RPMI7951 (cell line): ENCODE measurements at places on chromosomes 2 and 18. TPM values are rescaled to one million over a fixed set of nuclear protein-coding genes. Genes with fewer than 3 reads are reported as not detected.
A peak's percentile ranks its signal among the peaks of the same experiment; 100 is the strongest.

DNA sequence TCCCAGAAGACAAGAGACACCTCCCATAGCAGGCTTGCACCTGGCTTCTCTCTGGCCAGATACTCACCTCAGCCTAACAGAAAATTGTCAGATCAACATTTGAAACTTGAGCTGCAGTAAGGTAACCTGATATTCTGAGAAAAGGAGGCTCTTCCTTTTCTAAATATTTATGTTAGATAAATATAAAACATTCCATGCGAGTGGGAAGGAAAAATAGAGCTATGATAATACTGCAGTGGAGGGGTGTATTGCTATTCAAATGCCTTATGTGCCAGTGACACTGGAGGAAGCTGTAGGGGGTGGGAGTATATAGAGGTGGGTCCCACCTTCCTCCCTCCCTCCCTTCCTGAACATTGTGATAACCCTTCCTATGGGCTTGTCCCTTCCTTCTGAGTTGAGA, 515.5 kb upstream of the CHAC2 start:
- no peak for DNase-seq

Gene PLEKHH2
- total RNA-seq: 0.59 and 0.72 TPM in 2 replicates

DNA sequence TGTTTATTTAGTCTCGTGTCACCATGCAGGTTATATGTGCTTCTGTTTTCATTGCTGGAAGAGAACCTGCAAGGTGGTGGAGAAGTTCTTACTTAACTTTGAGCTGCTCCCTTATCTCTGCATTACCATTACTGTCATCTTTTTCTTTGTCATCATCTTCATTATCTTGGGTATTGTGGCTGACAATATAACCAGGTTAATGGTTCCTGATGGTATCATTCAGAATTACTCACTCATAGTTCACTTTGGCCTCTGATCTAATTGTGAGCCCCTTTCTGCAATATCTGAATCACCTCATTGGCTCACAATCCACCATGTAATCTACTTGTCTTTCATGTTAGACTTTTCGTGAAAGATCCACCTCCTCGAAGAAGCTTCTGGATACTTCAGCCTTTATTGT, 5.0 kb downstream of the CD28 start:
- no peak for DNase-seq

DNA sequence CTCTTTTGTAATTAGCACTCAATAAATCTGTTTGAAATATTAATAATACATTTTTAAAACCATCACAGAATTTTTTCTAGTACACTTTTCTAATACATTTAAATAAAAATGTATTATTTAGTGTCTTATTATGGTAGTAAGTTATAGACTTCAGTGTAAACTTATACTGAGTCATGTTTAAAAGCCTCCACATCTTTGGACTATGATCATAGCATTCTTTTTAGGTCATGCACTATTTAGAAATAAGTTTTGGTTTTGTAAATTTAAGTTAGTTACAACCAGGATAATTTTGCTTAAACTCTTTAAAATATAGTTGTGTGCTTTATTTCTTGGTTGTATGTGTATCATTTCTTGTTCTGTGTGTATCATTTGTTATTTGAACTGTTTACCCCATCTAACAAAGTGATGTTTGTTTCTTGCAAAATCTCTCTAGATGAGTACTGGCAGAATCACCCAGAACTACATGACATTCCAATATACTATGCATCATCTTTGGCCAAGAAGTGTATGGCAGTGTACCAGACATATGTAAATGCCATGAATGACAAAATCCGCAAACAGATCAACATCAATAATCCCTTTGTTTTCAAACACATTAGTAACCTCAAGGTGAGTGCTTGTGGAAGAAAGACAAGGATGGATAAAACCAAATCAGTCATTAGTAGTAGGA, 16.7 kb downstream of the CPSF3 start:
- no peak for DNase-seq

DNA sequence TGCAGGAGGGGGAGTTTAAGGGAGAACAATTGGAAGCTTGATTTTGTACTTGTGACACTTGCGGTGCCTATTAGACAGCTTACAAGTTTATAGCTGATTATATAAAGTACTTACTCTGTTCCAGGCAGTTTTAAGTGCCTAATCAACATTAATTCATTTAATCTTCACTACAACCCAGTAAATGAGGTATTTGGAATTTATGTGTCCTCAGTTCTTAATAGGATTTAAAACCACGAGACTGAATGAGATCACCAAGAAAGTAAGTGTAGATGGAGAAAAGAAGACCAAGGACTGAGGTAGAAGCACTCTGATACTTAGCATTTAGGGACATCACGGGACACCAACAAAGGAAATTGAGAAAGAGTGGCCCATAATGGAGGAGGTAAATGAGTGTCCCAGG, 49.8 kb downstream of the ZC3H15 start:
- DNase-seq: no peak

DNA sequence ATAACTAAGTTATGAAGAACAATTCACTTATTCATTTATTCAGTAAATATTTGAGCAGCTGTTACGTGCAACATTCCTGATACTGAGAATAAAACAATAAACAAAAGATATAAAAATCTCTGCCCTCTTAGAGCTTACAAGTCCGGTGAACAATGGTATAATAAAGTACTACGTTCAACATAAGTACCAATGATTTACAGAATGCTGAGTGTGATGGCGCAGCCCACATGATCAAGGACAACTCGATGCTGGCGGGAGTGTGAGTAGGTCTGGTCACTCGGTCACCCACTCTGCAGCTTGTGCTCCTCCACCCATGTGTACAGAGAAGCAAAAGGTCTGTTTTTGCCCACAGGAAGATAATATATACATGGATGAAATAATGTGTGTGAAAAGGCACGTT, 254.3 kb downstream of the BCL11A start:
- DNase-seq: no peak

GRCh38 chr2:120845277-120845676, 109.6 kb downstream of the GLI2 start:
- DNase-seq: no peak

- no peak for DNase-seq
Measured at GRCh38 chr2:167933097-167933814, 314.1 kb downstream of the STK39 start.

GRCh38 chr18:75344161-75344560, 83.3 kb downstream of the SMIM21 start:
- no peak for DNase-seq

Gene ADAM23
- not detected in 2 replicates for total RNA-seq

GRCh38 chr2:157355618-157356017, 30.0 kb upstream of the ERMN start:
- DNase-seq: peak; percentile 32

Gene SPP2
- not detected in 2 replicates for total RNA-seq

DNA sequence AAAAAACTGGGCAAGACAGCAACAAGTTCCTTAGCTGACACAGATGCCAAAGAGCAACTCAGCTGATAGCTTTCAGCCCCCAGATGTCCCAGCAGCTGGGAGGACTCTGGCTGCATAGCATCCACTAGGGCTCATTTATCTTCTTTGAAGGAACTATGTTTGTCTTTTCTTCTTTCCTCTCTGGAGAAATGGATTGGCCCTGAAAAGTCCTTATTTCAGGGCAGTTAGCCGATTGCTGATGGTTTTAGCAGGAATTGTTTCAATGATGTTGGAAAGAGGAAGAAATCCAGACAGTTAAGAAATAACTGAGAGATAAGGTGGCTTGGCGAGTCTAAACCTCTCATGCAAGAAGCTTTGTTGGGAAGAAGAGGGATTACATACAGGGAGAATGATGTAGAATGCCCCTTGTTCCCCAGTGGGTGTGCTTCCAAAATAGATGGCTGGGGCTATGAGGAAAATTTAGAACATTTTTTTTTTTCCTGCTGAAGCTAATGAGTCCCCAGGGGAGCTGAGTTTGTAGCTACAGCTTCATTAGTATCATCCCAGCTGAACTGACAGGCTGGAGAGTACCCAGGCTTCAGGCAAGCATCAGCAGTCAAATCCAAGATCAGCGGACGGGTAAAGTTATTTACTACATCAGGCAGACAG, 33.6 kb upstream of the SERPINE2 start:
- DNase-seq: no peak

DNA sequence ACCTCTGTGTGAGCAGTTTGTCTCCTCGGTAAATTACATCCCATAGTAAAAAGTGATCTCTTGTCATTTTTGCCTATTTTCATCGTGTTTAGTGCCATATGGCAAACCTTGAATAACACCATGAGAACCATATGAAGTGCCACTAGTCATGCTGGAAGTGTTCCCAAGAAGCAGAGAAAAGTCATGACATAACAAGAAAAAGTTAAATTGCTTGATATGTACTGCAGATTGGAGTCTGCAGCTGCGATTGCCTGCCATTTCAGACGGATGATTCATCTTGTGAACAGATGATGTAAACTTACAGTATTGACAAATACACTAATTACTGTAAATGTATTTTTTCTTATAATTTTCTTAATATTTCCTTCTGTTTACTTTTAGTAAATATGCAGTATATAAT, 846.7 kb downstream of the BCL11A start:
- no peak for DNase-seq

Gene TDRD15
- not detected in 2 replicates for total RNA-seq

DNA sequence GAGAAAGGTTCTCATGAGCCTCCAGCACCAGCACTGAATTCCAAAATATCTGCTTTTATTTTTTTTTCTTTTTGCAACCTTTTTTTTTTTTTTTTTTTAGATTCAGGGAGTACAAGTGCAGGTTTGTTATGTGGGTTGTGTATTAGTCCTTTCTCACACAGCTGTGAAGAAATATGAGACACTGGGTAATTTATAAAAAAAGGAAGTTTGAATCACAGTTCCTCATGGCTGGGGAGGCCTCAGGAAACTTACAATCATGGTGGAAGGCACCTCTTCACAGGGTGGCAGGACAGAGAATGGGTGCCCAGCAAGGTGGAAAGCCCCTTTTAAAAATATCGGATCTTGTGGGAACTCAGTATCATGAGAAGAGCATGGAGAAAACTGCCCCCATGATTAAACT, 7.9 kb upstream of the TMX3 start:
- no peak for DNase-seq

Gene MROH2A
- total RNA-seq: 0.10 TPM in 1 of 2 replicates, not detected in the other

Gene PIK3C3
- total RNA-seq: 42.3 and 43.0 TPM in 2 replicates

Gene MC5R
- 0.49 TPM in 1 of 2 replicates, not detected in the other for total RNA-seq

DNA sequence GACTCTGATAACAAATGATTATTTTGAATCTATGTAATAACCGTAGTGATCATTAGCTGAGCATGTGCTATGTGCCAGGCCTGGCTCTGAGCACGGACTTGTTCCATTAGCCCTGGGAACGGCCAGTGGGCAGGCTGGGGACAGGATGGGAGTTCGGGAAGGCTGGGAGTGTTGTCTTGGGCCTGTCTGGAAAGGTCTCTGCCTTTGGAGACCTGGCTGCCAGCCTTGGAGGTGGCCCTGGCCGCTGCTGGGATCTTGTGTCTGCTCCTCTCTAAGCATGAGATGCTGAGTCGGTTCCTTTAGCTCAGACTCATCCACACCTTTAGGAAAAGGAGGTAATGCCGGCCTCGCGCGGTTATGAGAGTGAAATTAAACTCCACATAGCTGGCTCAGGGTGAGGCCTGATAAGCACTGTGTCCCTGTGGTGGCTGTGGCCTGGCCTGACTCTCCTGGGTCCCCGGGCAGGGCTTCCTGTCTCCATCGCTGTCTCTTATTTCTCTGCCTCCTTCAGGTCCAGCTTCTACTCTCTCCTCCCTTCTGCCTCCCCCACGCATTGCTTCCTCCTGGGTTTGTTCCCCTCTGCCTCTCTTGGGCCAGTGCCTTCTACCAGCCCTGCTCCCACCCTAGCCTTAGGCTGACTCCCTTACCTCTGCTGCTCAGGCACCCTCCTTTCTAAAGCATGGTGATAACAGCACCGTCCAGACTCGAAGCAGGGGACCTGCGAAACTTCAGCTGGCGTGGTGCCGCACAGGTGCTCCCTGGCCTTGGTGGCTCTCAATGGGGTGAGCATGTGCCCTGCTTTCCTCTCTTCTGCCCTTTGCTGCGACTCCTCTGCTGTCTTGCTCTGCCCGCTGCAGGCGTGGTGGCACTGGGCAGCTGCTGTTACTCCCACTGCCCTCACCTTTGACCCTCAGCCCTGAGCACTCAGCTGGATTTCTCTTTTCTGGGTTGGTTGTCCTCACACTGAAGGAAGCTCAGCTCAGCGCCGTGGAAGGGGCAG, 41.8 kb downstream of the NCK2 start:
- DNase-seq: no peak

DNA sequence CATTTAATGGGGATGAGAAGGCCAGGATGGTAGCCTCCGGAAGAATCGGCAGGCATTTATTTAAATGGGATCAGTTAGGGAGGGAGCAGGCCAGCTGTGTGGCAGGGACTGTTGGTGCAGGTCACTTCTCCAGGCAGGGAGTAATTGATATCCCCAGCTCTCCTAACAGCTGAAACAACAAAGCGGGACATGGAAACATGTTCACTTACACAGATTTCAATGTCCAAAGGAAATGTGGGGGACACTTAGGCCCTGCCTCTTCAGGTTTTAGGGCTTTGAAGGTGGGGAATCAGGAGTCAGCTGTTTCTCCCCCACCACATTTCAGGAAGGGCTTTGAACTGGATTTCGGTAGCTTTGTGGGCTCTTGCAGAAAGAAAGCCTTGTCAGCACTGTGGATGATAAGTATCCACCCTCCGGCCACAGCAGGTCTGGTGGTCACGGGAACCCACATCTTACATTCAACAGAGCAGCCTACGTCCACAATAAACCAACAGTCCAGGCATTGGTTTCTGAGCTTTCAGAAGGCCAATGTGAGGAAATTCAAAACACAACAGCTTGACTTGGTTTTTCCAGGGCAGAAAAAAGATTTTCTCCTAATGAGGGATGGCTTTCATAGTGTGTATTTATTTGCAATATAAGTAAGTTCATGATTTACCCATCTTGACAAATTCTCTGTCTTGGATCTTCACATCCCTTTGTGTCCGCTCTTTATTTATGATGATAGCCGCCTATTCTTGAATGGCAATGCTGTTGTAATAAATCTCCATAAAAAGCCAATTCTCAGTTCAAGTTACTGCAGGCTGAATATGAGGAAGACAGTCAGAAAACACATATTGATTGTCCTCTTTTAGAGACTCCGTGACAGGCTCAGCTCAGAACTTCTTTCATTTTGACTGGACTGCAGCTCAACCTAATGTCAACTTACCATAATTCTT, 96.6 kb upstream of the NRP2 start:
- DNase-seq: peak; percentile 25

DNA sequence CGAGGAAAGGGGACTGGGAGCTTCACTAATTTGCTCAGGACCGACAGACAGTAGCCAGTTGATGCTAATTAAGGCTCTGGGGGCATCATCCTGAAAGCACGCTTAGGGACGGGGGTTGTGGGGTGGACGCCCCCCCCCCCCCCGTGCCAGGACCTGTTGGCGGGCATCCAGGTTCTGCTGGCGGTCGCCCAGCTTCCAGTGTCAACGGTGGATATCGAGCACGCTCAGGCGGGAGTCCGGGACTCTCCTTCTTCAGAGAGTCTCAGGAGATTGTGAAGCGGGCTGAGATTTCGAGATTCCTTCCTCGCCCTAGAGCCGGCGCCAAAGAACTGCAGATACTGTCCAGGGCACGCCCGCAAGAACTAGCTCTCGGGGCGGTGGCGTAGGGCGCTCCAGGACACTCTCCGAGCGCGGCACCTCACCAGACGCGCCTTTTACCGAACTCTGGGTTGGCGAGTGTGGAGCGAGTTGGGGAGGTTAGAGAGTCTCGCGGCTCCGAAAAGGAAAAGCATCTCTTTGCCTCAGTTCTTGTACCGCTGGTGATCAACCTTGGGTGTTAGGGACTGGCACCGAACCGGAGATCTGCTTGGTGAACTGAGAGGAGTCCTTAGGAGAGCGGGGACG, 5.6 kb downstream of the RAX start:
- DNase-seq: no peak
